ENCODE measurements at places on chromosomes 11 and 22. TPM values are rescaled to one million over a fixed set of nuclear protein-coding genes. Genes with fewer than 3 reads are reported as not detected.

DNA sequence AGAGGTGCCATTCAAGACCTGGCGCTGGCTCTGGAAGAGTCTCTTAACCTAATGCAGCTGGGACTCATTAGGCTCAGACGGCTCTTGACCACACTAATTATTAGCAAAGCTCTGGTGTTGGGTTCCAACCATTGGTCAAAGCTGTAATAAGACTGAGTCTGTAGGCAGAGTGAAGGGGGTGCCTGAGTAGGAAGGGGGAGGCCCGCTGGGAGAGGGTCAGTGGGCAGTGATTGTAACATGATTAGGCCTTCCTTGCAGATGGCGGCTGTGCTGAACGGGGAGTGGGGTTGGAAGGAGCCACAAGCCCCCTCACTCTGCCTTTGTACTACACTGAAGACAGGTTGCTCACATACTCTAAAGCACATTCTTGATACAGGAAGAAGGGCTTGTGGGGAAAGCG, 5.2 kb downstream of the SRPRA start:
- DNase-seq: no peak

GRCh38 chr11:866481-866880, 23.8 kb downstream of the TSPAN4 start:
- DNase-seq: no peak

DNA sequence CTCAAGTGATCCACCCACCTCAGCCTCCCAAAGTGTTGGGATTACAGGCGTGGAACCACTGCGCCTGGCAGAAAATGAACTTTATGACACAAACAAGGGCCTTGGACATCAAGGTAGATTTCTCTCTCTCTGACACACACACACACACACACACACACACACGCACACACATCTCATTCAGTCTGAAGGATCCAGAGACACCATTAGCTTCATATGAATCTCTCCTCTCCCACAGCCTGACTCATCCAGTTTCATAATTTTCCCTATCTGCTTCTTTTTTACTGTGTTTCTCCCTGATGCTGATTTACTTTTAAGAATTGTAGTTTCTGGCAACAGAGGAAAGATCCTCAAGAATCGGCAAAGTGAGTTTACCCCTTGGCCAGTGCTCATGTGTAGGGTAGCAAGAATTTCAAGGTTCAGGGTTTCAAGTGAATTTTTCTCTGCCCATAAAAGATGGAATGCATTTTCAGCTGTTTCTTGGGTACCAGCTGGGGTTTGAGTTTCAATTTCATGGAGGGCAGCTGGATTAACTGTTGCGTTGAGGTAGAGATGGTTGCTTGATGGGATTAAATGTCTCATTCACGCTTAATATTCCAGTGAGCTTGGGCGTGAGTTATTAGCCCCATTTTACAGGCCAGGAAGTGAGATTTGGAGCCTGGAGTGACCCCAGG, 3.5 kb downstream of the MYO18B start:
- DNase-seq: no peak

DNA sequence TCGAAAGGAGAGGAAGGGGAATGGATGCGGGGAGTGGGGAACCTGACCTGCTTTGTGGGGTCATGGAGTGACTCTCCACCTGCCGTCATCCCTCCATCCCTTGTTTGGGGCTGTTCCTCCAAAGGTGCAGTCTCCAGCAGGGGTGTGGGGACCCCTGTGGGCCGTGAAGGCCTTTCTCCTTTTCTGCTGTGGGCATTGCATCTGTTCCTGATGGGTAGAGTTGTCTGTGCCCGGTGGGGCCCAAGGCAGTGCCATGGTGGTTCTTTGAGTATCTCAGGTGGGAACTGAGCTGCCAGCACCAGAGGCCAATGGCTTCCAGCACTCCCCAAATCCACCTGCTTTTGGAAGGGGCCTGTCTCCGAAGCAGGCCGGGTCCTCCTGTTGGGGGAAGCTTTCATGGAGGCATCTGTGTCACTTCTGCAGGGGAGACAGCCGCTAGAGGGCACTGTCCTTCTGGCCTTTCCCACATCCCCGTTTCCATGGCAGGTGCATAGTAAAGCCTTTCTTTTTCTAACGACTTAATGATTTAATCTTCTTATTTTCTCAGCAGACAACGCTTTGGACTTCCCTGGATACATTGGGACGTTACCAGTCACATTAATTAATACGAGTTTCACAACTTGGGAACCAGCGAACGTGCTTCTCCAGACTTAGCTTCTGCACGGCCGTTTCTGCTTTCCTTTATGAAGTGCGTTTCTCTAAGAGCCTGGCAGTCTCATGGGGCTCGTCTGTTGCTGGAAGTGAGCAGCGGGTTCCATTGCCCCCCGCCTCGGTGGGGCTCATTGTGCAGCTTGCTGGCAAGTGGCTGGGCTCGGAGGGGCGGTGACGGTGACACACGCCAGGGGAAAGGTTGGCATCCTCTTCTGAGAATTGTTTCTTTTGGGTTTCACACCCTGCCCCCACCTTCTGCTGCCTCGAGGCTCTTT, 57.1 kb downstream of the PARVB start:
- peak; percentile 83 for DNase-seq

DNA sequence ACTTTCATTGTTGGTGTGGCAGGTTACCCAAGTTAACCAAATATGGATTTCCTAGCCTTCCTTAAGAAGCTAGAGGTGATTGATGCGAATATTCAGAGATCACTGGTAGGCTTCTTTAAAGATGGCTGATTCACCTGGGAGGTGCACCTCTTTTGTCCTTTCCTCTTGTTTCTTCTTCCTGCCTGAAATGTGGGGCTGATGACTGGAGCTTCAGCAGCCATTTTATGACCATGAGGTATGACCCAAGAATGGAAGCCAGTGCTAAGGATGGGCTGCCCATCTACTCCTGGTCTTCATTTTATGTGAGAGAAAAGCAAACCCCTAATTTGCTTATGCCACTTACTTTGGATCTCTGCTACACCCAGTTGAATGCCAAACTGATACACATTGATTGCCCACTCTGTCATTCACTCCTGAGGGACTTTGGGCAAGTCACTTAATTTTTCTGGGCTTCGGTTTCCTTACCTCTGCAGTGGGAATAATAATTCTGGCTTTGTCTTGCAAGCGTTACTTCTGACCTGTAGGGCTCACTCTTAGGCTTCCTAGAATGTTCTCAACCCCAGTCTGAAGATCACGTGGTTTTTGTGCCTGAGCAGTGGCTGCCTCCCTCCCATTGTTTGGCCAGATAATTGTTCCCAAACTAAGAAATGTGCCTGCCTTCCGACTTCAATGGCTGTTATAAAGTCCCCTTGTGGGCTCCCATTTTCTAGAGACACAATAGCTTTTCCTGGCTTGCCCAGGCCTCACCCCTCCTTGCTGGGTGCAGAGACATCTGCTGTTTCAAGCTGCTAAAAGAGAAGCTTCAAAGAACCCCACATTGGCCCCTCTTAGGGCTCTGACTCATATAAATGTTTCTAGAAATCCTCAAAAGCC, 243.1 kb downstream of the ST3GAL4 start:
- no peak for DNase-seq

- peak; percentile 95 for DNase-seq
These were observed at the start of gene UEVLD for GRCh38 chr11:18588297-18589252. Gene UEVLD, minus strand, starts transcription at chr11:18588734. Its CDS starts 80 bp downstream, at chr11:18588654.

DNA sequence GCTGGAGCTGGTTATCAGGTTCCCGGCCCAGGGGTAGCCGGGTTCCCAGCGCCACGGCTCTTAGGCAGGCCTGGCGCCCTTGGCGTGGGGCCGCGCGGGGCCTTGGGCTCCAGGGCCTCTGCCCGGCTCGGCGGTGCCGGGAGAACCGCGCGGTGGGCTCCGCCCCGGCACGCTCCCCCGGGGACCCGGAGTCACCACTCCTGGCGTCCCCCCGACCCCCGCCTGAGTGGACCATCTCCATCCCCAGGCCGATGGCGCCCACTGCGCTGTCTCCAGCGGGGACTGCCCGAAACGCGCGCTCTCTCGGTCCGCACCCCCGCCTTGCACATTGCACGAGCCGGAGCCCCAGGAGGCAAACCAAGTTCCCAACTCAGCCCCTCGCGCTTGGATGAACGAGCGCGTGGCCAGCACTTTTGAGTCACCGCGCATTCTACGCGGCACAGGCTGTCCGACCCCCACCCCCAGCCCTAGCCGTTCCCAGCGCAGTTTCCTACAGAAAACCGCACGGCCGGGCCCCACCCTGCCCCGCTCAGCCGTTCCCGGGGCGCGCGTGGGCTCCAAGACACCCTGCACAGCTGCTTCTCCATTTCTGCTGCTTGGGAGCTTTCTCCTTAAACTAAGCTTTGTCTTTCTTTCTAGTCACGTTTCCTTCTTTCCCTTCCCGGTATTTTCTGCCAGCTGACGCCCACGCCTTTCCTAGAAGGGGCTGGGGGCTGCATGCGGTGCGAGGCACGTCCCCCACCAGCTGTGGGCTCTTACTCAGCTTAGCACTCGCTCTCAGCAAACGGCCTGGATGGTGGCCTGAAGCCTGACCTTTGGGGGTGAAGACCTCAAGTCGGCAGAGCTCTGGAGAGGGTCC, 650 bp upstream of the CHID1 start:
- DNase-seq: peak; percentile 67

GRCh38 chr22:30828187-30829155, 133.8 kb downstream of the OSBP2 start:
- no peak for DNase-seq

DNA sequence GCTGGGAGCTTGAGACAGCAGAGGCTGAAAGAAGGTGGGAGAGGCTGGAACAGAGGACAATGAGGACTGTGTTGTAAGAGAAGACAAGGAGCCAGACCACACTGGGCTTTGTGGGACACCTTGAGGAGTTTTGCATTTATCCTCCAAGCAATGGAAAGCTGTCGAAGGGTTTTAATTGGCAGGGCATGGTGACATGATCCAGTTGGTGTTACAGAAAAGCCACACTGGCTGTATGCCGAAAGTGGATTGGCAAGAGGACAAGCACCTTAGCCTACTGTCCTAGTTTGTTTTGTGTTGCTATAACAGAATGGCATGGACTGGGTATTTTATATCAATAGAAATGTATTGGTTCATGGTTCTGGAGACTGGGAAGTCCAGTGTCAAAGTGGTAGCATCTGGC, 14.0 kb upstream of the APLNR start:
- no peak for DNase-seq

DNA sequence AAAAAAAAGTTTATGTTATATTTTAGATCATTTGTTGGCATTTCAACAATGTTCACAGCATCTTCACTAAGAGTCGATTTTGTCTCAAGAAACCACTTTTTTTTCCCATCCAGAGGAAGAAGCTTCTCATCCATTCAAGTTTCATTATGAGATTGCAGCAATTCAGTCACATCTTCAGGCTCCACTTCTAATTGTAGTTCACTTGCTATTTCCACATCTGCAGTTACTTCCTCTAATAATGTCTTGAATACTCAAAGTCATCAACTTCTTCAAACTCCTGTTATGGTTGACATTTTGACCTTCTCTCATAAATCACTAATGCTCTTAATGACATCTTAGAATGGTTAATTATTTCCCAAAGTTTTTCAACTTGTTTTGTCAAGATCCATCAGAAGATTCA, 61.3 kb upstream of the CHORDC1 start:
- DNase-seq: no peak

DNA sequence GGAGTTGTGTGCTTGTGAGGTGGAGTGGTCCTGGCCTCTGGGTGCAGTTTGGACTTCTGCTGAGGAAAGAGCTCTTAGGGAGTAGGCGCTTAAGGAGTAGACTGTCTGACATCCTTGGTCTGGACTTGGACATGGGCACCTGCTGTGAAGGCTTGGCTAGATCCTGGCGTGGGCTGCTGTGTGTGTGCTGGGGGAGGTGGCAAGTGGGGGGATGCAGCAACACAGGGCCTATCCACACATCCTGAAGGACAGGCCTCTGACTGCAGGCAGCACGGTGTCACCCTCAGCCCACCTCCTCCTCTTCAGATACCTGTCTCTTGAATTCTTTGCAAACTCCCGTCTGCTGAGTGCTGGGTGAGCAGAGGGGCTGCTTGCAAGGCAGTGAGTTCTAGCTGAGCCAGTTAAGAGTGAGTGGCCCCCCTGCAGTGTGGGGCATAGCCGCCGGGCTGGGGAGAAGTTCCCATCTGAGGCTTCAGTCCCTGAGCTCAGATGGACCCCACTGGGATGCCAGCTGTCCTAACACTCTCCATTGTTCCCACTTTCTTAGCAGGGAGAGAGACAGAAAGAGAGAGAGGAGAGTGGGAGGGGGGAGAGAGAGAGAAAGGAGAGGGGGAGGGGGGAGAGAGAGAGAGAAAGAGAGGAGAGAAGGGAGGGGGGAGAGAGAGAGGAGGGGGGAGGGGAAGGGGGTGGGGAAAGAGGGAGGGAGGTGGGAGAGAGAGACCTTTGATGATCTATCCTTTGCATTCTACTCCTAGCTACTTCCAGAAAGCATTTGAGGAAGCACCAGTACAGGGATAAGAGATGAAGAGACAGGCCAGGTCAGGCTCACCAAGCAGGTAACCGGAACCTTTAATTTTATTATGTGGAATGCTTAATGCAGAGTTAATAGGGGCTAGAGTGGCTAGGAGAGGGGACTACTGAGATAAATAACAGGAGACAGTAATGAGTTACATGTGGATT, 12.6 kb downstream of the SOX10 start:
- no peak for DNase-seq

DNA sequence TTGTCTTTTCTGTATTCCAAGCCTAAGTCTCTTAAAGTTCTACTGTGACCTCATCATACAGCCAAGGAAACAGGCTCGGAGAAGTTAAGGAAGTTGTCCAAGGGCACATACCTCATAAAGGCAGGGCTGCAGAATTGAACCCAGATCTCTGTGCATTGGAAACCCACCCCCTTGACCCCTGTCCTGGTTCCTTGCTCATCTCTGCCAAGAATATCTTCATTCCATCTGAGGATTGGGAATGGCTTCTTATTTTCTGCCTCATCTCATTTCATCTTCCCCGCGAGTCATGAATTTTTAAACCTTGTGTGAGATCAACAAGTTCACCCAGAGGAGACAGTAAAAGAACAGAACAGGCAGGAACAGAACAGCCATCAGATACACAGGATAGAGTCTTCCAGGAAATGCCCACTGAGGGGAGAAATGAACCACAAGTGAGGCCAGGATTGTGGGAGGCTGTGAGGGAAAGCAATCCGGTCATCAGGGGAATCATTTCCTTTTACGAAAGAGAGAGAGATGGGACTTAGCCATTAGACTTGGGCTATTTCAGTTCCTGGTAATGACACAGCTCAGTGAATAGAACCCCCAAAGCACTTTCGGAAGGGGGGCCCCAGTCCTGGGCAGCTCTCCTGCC, 34.4 kb upstream of the LRRC10B start:
- no peak for DNase-seq

Gene NXPE1
- 0.25 TPM for total RNA-seq

Gene TUG1
- 79.0 TPM for total RNA-seq

Gene EIF1AD
- 37.5 TPM for total RNA-seq

Gene MED17
- total RNA-seq: 35.4 TPM

Gene SERPING1
- total RNA-seq: 785 TPM
